ENCODE measurements at places on chromosomes 1 and 21.

DNA sequence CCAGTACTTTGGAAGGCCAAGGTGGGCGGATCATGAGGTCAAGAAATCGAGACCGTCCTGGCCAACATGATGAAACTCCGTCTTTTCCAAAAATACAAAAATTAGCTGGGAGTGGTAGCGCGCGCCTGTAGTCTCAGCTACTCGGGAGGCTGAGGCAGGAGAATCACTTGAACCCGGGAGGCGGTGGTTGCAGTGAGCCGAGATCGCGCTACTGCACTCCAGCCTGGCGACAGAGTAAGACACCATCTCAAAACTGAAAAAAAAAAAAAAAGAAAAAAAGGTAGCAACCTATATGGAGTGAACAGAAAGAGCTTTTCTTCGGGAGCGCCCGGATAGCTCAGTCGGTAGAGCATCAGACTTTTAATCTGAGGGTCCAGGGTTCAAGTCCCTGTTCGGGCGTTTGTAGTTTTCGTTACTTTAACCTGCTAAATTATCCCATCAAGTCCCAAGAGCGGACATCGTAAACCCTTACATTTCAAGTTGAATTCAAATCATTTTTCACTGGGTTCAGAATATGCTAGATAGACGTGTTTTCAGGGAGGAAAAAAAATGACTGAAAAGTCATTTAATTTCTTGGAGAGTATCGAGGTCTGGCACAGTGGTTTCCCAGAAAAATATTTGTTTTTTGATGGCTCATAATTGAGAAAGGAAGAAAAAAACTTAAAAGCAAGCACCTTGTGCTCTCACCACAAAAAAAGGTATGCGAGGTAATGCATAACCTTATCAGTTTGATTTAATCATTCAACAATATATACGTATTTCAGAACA is 9.8 kb upstream of the MDM4 start:
- peak; percentile 93 for DNase-seq

GRCh38 chr1:53524428-53525375 is 65.5 kb downstream of the DMRTB1 start:
- no peak for DNase-seq

GRCh38 chr1:231806623-231807495 is 180.3 kb downstream of the DISC1 start:
- peak; percentile 84 for DNase-seq

- no peak for DNase-seq
Measured at GRCh38 chr1:223515421-223515820, 122.2 kb downstream of the CCDC185 start.

GRCh38 chr1:211579440-211580302 is 710 bp upstream of the SLC30A1 start:
- peak; percentile 96 for DNase-seq
